Esophagus muscularis mucosa (tissue), 4 donors: ENCODE measurements at places on chromosomes 13 and 19.

DNA sequence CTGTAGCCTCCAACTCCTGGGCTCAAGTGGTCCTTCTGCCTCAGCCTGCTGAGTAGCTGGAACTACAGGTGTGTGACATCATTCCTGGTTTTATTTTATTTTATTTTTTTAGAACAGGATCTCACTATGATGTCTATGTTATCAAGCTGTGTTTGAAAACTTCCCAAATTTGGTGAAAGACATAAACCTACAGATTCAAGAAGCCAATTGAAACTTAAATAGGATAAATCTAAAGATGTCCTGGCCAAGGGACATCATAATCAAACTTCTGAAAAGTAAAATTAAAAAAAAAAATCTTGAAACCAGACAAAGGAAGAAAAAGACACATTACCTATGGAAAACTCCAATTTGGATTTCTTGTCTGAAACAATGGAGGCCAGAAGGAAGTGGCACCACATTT, 23.1 kb upstream of the PDX1 start:
- DNase-seq, result no peak

GRCh38 chr13:111171629-111172028, 56.5 kb downstream of the ARHGEF7 start:
- no peak for DNase-seq

- no peak for DNase-seq
These were observed 386 bp downstream of the GIPR start for GRCh38 chr19:45668342-45668871.

DNA sequence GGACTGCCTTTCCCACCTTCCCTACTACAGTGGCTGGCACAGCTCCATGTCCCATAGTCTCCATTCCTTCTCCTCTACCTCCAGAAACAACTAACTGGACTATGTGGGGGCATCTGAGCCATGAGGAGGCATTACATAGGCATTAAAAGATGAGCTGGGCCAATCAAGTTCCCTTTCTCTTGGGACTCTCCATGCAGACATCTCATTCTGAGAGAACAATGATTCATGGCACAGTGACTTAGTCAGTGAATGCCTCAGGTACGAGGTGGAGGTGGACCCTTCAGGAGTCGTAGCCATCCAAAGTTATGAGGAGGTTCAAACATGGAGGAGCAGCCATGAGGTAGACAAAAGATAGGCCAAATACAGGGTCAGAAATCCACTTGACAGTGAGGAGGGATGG, 70.0 kb downstream of the GPC6 start:
- DNase-seq, result no peak

DNA sequence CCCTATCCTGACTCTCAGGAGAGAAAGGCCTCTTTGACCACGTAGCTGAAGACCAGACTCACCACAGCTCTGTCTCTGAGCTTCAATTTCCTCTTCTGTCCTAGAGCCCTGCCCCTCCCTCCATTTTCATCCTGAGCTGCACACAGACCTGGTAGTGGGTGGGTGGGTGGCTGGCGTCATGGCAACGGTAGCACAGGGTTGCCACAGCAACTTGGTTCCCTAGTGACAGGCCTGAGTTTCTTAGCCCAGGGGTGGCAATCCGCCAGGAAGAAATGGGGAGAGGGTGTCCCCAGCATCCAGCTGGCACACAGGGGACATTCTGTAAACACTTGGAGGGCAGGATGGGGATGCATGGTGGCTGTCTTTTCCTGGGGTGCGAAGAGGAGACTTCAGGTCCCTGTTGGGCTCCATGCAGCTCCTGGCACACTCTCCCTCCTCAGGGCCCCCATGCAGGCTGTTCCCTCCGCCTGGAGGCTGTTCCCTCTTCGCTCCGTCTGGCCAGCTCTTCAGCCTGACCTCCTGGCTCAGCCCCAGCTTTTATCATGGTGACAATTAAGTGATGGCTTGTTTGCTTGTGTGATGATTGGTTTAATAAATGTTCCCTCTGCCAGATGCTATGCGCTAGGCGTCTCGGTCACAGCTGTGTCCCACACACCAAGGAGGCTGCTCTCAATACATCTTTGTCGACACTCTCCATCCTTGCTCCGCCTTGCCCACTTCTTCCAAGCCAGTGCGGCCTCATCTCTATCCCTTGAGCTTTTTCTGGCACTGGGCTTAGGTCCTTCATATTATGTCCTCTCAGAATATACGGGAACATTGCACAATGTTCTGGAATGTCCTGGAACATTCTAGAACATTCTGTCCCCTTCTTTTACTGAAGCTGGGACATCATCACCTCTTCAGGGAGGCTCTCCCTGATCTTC, 7.4 kb upstream of the KLHL26 start:
- DNase-seq, result no peak
